Hair follicle dermal papilla cell (primary cell): ENCODE measurements at places on chromosomes 2 and 18. TPM values are rescaled to one million over a fixed set of nuclear protein-coding genes. Genes with fewer than 3 reads are reported as not detected.

EPAS1 gene
- 134 and 159 TPM in 2 replicates for total RNA-seq

GALNT3 gene
- total RNA-seq: 3.4 TPM in 2 replicates

MC4R gene
- total RNA-seq: 0.36 TPM in 1 of 2 replicates, not detected in the other

DSG4 gene
- total RNA-seq: not detected in 2 replicates
